Osteoblast (primary cell): ENCODE measurements at places on chromosomes 4 and X. TPM values are rescaled to one million over a fixed set of nuclear protein-coding genes. Genes with fewer than 3 reads are reported as not detected.

DNA sequence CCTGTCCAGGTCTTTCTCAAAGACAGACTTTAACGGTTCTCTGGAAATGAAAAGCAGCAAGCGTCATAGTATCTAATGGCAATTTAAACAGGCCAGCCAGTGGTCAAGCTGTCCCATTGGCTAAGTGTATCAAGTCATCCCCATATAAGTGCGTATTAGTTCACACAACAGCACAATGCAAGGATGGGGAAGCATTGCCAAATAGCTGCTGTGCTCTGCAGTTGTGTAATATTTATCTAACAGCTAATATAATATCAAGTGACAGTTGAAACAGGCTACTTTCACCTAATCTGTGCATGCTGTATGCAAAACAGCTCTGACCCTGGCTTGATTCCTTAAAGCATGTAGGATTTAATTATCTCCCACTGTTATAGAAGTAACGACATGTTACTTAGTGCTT is 134.8 kb upstream of the PPARGC1A start:
- H3K4me3 ChIP-seq = no peak overlapping the region
- no peak overlapping the region for H3K27ac ChIP-seq
- no peak for DNase-seq
- peaks cover under 1% of the 10 kb centered on the region for H3K27me3 ChIP-seq
- H3K4me1 ChIP-seq = no peaks in the 10 kb centered on the region

DNA sequence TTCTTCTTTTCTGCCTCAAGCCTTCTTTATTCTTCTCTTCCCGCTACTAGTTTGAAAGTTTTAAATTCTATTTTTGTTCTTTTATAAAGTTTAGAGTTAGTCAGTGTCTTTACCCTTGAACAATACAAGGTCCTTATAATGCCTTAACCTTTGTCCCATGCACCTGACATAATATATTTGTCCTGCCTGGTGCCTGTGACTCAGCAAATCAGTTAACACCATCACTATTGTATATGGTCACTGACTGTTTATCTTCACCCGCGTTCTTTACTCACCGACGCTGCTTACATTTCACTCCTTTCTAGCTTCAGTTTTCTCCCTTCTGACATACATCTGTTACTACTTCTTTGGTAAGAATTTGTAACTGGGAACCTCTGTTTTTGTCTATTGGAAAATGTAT is 5.7 kb downstream of the SMIM20 start:
- peaks cover 8% of the 10 kb centered on the region for H3K4me1 ChIP-seq
- H3K27me3 ChIP-seq = no peaks in the 10 kb centered on the region
- no peak overlapping the region for H3K27ac ChIP-seq
- H3K36me3 ChIP-seq = no peaks in the 10 kb centered on the region
- no peak overlapping the region for H3K4me3 ChIP-seq

DNA sequence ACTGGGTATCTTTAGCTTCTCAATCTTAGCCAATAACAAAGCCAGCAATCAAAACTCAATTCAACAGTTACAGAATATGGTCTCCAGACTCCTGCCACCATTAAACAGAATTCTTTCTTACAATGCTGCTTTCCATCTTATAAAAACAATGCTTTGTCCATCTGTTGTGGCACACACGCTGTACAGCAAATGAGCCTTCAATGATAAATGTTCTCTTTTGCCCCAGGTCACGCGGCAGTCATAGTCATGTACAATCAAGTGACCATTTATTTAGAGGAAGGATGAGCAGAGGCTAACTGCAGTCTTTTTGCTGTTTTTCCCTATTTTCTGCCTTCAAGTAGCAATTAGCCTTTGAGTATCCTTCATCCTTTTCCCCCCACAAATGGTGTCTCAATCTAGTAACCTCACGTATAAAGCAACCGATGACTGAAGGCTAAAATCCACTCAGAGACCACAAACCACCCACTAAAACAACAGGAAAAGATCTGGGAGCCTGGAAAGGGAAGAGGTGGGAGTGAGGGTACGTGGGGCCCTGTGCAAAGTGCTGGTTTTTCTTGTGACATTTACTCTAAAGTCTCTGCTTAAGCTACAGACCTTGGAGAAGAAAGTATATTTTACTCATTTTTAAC is 24.4 kb downstream of the TRIM2 start:
- no peak overlapping the region for H3K4me3 ChIP-seq
- H3K4me1 ChIP-seq = peaks cover 28% of the 10 kb centered on the region
- no peaks in the 10 kb centered on the region for H3K36me3 ChIP-seq
- no peak for DNase-seq

- H3K4me1 ChIP-seq = no peaks in the 10 kb centered on the region
- no peak overlapping the region for H3K4me3 ChIP-seq
- H3K27me3 ChIP-seq = no peaks in the 10 kb centered on the region
- H3K27ac ChIP-seq = no peak overlapping the region
These were observed 486.0 kb downstream of the GRID2 start for GRCh38 chr4:92789741-92790140.

Gene CCDC158
- total RNA-seq = 0.36 and 0.59 TPM in 2 replicates

GRCh38 chrX:14899607-14900006 is 26.4 kb downstream of the MOSPD2 start:
- H3K4me1 ChIP-seq = peaks cover 12% of the 10 kb centered on the region
- no peak overlapping the region for H3K4me3 ChIP-seq
- no peak for DNase-seq
- H3K36me3 ChIP-seq = no peaks in the 10 kb centered on the region
- H3K27ac ChIP-seq = peak overlapping the region; percentile 21

Gene GIMD1
- not detected in 2 replicates for total RNA-seq

DNA sequence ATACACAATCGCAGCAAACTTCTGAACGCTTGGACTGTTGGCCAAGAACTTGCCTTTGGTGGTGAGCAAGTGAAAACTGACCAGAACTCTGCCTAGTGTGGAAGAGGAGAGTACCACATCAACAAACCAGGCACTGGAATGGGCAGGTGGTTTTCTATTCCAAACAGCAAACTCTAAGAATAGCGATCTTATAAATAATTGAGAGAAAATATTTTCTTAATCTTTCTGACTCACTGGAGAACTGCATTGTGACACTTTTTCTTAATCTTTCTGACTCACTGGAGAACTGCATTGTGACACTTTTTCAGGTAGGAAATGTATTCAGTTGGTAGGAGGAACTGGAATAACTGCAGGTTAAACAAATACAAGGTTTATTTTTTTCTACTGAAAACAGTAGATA is 57.0 kb upstream of the SORBS2 start:
- H3K27ac ChIP-seq = no peak overlapping the region
- no peaks in the 10 kb centered on the region for H3K27me3 ChIP-seq
- peaks cover 17% of the 10 kb centered on the region for H3K4me1 ChIP-seq
- no peaks in the 10 kb centered on the region for H3K36me3 ChIP-seq
- DNase-seq = no peak

Gene MAGEB2
- total RNA-seq = not detected in 2 replicates

DNA sequence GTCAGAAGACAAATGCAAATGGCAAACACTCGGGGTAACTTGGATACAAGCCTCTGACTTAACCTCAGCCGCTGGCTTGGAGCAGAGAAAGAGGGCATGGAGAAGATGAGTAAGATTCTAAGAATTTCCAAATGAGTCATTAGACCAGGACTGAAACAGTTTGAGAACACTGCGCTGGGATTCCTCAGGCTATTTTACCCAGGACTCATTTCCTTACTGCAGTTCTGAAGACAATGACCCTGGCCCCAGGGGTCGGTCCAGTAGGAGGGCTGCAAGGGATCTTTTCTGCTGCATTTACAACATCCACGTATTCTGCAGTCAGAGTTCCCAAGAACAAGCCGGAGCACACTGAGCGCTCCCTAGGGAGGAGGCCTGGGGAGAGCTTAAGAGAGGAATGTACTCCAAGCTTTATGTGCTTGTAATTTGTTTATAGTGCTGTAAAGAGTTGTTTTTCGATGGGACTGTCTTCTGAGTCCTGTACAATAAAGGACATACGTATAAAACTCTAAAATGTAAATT is 27.3 kb upstream of the SORBS2 start:
- H3K36me3 ChIP-seq = no peaks in the 10 kb centered on the region
- H3K27me3 ChIP-seq = no peaks in the 10 kb centered on the region
- H3K4me1 ChIP-seq = peaks cover 29% of the 10 kb centered on the region
- H3K4me3 ChIP-seq = peak overlapping the region; percentile 20

GRCh38 chr4:152265149-152265621 is 270.7 kb downstream of the FBXW7 start:
- no peaks in the 10 kb centered on the region for H3K36me3 ChIP-seq
- no peak overlapping the region for H3K27ac ChIP-seq
- H3K27me3 ChIP-seq = no peaks in the 10 kb centered on the region
- H3K4me1 ChIP-seq = peaks cover 3% of the 10 kb centered on the region
- H3K4me3 ChIP-seq = no peak overlapping the region

- H3K36me3 ChIP-seq = no peaks in the 10 kb centered on the region
- peak overlapping the region; percentile 96 for H3K27ac ChIP-seq
- H3K4me3 ChIP-seq = peak overlapping the region; percentile 78
These were observed 3.9 kb downstream of the MAMLD1 start for GRCh38 chrX:150366951-150367545.

- no peak overlapping the region for H3K27ac ChIP-seq
- H3K4me1 ChIP-seq = no peaks in the 10 kb centered on the region
- H3K27me3 ChIP-seq = no peaks in the 10 kb centered on the region
- H3K4me3 ChIP-seq = no peak overlapping the region
These were observed 153.8 kb upstream of the RAPGEF2 start for GRCh38 chr4:158949099-158949498.

DNA sequence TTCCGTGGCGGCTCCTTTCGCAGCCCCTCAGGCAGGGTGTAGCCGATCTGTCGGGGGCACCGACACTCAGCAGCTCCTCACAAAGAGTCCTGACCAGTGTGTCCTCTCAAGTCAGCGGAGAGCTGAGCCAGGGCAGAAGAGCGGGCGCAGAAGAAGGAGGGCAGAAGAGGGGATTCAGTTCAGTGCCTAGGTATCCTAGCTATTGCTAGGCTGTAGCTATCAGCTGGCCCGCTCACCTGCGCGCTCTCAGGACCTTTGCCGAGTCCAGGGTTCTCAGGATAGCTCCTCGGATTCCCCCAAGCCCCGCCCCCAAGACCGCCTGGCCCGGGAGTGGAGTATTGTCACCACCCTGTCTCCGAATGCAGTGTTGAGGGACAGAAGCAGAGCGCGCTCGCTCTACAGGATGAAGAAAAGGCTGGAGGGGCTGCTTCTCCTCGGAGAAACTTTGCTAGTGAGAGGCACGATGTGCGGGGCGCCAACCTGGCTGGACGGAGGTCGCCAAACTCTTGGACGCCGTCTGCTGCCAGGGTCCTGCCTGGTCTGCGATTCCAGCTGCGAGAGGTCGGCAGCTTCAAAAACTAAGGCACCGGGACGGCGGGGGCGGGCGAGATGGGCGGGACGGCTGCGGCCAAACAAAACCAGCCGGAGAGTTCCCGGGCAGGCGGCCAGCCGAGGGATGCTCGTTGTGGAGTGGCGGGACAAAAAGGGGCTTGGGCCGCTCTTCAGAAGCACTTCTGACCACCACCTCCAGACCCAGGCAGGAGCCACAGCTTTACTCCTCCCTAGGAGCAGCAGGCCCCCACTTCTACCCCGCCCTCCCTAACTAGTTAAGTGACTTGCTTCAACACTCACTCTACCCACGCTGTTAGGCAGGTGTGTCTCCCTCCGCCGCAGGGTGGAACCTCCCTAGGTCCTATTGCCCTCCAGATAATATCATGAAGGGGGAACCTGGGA is at the start of gene XKRX:
TSS of gene XKRX (minus strand) at position 258 of the 954 bp plus-strand sequence. CDS start 613 bp downstream, outside the sequence.
- peak within 1 kb of the TSS; percentile 65 for H3K4me3 ChIP-seq
- no peaks in the 10 kb centered on the region for H3K4me1 ChIP-seq
- H3K36me3 ChIP-seq = no peaks in the 10 kb centered on the region
- no peak within 1 kb of the TSS for H3K27ac ChIP-seq

Gene GAGE12D
- not detected in 2 replicates for total RNA-seq

Gene SHROOM2
- total RNA-seq = 6.2 and 8.0 TPM in 2 replicates

- no peak for DNase-seq
- H3K36me3 ChIP-seq = no peaks in the 10 kb centered on the region
- H3K27ac ChIP-seq = no peak overlapping the region
- H3K4me1 ChIP-seq = no peaks in the 10 kb centered on the region
- H3K4me3 ChIP-seq = no peak overlapping the region
- no peaks in the 10 kb centered on the region for H3K27me3 ChIP-seq
These were observed 49.2 kb downstream of the CEP44 start for GRCh38 chr4:174332741-174333493.

Gene CD38
- total RNA-seq = under 0.01 TPM in 2 replicates

DNA sequence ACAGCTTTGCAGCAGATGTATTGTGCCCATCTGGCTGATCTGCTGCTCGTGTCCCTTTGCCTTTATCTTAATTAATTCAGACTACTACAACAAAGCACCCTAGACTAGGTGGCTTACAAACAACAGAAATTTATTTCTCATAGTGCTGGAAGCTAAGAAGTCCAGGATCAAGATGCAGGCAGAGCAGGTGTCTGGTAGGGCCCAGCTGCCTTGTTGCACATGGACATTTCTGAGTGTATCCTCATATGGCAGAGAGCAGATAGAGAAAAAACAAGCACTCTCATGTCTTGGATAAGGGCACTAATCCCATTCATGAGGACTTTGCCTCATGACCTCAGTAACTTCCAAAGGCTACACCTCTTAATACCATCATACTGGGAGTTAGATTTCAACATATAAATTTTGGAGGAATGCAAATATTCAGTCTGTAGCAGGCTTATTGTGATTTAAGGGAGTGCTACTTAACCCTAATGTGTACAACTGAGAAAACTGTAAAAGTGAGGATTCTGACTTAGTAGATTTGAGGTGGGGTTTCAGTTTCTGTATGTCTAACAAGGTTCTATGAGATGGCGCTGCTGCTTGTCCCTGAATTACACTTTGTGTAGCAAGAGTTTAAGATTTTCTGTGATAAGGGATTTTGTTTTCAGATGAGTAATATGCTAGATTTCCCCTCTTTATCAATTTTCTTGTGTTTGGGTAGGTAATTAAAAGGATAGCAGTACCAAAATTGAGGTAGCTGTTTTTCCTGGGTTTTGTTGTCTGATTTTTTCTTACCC is 473.2 kb upstream of the TECRL start:
- H3K4me3 ChIP-seq = no peak overlapping the region
- H3K27me3 ChIP-seq = no peaks in the 10 kb centered on the region
- no peaks in the 10 kb centered on the region for H3K4me1 ChIP-seq
- H3K36me3 ChIP-seq = no peaks in the 10 kb centered on the region
- DNase-seq = no peak

DNA sequence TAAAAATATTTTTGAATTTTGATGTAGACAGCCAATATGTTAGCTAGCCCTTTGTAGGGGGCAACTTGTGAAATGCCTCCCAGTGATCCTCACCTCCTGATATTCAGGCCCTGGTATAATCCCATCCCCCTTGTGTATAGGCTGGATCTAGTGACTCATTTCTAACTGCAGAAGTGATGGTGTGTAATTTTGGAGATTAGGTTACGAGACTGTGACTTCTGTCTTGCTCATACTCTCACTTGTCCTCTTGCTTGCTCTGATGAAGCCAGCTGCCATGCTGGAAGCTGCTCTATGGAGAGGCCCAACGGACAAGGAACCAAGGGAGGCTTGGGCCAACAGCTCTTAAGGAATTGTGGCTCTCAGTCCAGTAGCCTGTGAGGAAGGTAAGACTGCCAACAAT is 61.7 kb downstream of the GPR82 start:
- H3K4me3 ChIP-seq = no peak overlapping the region
- H3K4me1 ChIP-seq = no peaks in the 10 kb centered on the region
- peak; percentile 10 for DNase-seq
- no peaks in the 10 kb centered on the region for H3K27me3 ChIP-seq
- no peak overlapping the region for H3K27ac ChIP-seq
- no peaks in the 10 kb centered on the region for H3K36me3 ChIP-seq

Gene H2BW2
- total RNA-seq = not detected in 2 replicates

Gene GABRB1
- not detected in 2 replicates for total RNA-seq

GRCh38 chrX:71629467-71629866 is 11.2 kb upstream of the CXCR3 start:
- peaks cover 6% of the 10 kb centered on the region for H3K27me3 ChIP-seq
- no peak for DNase-seq
- no peaks in the 10 kb centered on the region for H3K4me1 ChIP-seq
- no peaks in the 10 kb centered on the region for H3K36me3 ChIP-seq

Gene GYG2
- 5.6 and 6.2 TPM in 2 replicates for total RNA-seq

GRCh38 chr4:48352793-48353192 is 11.5 kb downstream of the SLAIN2 start:
- no peaks in the 10 kb centered on the region for H3K27me3 ChIP-seq
- no peak overlapping the region for H3K27ac ChIP-seq
- H3K36me3 ChIP-seq = no peaks in the 10 kb centered on the region
